Glomerular endothelial cell (primary cell): ENCODE measurements at places on chromosomes 2 and 18. TPM values are rescaled to one million over a fixed set of nuclear protein-coding genes. Genes with fewer than 3 reads are reported as not detected.

- no peak for DNase-seq
These were observed 216.1 kb downstream of the DPP4 start for GRCh38 chr2:161857920-161858319.

- no peak for DNase-seq
These were observed 69.7 kb downstream of the UGGT1 start for GRCh38 chr2:128160616-128161275.

DNA sequence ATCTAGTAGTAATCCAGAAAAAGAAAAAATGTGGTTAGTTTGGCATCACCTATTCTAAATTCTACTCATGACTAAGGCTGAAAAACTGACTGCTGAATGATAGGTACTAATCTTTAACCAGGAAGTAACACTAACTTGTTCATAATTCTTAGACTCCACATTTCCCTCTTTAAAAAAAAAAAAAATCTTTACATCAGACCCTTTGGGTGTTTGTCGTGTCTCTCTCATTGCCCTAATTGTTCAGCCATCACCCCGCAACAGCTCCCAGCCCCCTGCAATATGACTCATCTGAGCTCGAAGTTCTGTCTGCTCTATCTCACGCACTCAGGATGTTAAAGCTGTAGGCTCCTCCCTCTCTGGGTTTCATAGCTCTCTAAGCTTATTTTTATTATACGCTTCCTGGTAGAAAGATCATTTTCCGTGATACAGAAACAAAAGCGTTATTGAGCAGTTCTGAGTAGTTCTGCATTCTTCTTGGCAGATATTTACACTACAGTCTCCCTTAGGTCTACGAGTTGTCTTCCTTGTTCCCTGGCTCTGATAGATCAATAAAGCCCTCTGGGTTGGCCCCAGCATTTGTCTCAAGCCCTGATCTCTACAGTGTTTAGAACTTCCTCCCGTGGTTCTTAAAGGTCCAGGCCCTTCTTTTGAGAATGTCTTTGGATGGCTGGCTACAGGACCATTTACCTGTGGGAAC lies 95.6 kb downstream of the TNFRSF11A start:
- no peak for DNase-seq

DNA sequence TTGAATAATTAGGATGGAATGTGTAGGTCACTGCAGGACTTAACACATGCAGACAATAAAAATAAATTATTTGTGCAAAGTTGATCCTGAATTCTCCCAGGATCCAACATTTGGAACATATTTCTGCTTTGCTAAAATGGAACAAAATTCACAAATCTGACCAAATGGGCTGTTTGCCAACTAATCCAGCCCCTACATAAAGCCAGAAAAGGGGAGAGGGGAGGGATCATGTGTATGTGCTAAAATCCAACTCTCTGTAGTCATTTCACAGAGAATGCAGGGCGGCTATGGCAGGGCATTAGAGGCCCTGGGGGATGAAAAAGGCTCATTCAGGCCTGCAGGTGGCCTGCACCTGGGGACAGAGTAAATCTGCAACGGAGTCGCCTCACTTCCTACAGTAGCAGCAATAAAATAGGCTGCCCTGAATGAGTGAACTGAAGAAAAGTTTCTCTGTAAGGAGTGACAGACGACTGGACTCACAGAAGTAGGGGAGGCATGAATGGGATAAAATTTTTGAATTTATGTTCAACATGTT lies 4.0 kb upstream of the ZFP36L2 start:
- DNase-seq, result no peak

GRCh38 chr2:168518555-168519066 lies 62.5 kb downstream of the CERS6 start:
- no peak for DNase-seq

GRCh38 chr18:2997429-2997828 lies 15.5 kb downstream of the LPIN2 start:
- no peak for DNase-seq

- DNase-seq, result no peak
These were observed 80.0 kb upstream of the FAM136A start for GRCh38 chr2:70381821-70382220.

DNA sequence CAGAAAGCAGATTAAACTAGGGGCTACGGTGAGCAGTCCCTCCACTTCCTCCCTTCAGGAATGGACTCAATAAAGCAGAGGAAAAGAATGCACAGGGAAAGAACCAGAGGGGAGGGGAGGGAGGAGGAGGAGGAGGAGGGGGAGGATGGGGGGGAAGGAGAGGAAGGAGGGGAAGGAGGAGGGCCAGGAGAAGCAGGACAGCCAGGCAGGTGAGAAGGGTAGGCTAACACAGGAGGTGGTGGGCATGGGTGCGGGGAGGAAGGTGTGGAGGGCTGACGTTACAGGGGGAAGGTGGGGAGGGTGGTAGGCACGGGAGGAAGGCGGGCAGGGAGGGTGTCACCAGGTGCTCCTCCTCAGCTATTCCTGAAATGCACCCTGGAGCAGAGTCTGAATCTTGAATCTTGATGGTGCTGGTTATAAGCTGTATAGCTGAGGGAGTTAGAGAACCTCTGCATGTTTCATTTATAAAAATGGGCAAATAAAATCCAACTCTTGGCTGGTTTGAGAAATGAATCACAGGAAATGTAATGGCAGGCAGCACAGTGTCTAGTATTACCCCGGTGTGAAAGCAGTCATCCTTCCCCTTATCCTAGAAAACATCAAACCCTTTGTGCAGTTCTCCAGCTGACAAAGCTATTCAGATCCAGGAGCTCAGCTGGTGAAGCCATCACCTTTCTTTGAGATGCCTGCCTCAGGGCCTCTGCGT lies 3.4 kb downstream of the TMEM18 start:
- no peak for DNase-seq

DNA sequence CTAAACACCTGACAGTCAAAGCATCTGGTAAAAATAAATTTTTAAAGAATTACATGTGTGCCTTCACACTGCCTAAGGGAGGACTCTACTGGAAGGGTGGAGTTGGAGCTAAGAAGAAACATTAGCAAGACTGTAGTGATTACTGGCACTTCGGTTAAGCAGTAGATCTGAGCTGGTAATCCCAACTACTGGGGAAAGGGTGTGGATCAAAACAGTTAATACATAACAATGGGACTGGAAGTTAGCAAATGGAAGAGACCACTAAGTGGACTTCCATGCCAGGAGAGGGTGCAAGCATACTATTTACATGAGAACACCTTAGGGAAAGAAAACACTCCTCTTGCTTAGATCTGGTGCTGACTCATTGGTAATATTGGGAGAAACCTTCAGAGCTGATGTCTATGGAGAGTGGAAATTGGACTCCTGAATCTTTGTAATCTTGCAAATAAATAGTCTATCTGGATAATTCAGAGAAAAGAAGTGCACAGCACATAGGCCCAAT lies 519.6 kb upstream of the LINC00305 start:
- DNase-seq, result no peak

Gene GKN2
- not detected in 2 replicates for total RNA-seq

Gene IL1F10
- not detected in 2 replicates for total RNA-seq

Gene POTEC
- not detected in 2 replicates for total RNA-seq
